ENCODE measurements at places on chromosomes 7 and 10. TPM values are rescaled to one million over a fixed set of nuclear protein-coding genes. Genes with fewer than 3 reads are reported as not detected.

FFAR4 gene
- not detected for total RNA-seq

AGMO gene
- total RNA-seq, result not detected

SSC4D gene
- total RNA-seq, result 0.64 TPM

TRPV6 gene
- not detected for total RNA-seq

ZKSCAN1 gene
- total RNA-seq, result 41.9 TPM
